ENCODE measurements at places on chromosomes 1 and 21. TPM values are rescaled to one million over a fixed set of nuclear protein-coding genes. Genes with fewer than 3 reads are reported as not detected.

DNA sequence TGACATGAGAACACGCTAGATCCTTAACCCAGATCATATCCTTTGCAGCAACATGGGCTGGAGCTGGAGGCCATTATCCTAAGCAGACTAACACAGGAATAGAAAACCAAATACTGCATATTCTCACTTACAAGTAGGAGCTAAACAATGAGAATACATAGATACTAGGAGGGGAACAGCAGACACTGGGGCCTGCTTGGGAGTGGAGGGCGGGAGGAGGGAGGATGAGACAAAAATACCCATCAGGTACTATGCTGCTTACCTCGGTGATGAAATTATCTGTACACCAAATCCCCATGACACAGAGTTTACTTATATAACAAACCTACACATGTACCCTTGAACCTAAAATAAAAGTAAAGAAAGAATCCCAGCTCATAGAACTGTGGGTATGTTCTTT, 1.2 kb upstream of the MOB3C start:
- no peak for DNase-seq

GRCh38 chr1:27489973-27490741, at the start of gene WASF2:
WASF2 (minus strand) TSS chr1:27490167; CDS start chr1:27428890, 61,277 bp downstream.
- peak; percentile 93 for DNase-seq

DNA sequence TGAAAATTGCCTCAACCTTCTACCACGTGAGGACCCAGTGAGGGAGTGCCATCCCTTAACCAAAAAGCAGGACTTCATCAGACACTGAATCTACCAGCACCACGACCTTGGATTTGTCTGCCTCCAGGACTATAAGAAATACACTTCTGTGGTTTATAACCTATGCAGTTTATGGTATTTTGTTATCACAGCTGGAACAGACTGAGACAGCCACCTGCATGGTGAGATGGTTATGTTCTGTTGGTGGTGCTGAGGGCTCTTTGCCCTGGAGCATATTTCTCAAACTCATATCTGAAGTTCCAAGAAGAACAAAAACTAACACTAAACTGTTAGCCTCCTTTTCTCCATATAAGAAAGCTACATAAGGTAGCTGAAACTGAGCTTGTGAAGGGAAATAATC, 69.8 kb upstream of the RGS18 start:
- no peak for DNase-seq

- DNase-seq = no peak
Observed at GRCh38 chr1:91015794-91016550, 5.9 kb downstream of the ZNF644 start.

GRCh38 chr1:86618358-86618757, 71.5 kb downstream of the CLCA4 start:
- no peak for DNase-seq

DNA sequence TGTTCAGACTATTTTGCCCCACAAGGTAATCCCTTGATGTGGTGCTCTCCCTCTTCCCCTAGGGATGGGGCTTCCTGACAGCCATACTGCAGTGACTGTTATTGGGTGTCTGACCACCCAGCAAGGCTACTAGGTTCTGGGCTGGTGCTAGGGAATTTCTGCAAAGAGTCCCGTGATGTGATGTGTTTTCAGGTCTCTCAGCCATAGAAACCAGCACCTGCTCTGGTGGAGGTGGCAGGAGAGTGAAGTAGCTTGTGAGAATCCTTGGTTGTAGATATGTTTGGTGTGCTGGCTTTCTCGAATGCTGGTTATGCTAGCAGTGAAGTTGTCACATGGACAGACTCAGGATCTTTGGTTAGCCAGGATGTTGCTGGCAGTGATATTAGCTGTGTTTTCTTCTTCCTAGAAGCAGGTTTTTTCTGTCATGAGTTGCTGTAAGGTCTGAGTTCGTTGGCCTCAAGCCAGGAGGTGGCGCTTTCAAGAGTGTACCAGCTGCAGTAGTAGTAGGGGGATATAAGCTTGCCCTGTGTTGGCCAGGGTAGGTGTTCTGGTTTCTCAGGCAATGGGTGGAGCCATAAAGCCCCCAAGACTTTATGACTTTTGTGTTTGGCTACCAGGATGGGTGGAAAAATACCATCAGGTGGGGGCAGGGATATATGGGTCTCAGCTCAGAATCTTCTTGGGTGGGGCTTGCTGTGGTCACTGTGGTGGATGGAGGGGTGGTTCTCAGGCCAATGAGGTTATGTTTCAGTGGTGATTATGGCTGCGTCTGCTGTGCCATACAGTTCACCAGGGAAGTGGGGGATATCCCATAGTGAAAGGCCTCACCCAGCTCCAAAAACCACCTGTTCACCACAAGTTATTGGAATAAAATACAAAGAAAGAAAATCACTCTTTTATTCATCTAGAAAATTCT, 1112.3 kb downstream of the KCNT2 start:
- no peak for DNase-seq

- no peak for DNase-seq
Observed at GRCh38 chr1:66253330-66253921, 280.5 kb upstream of the SGIP1 start.

DNA sequence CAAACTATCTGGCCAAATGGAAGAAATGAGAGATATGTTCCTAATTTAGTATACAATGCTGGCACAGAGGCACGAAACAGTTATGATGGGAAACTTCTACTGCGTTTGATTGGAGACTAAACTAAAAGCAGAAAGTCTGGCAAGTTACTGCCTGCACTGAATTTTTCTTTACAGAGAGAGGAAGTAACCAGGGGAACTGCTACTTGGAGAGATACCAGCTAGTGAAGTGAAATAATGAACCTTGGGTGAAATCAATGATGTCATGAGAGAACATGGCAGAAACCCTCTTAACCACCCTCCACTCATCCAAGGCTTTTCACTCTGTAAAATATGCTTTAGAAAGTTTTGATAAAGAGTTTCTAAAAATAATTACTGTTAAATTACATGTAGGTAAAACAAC, 29.3 kb downstream of the NIBAN1 start:
- no peak for DNase-seq

DNA sequence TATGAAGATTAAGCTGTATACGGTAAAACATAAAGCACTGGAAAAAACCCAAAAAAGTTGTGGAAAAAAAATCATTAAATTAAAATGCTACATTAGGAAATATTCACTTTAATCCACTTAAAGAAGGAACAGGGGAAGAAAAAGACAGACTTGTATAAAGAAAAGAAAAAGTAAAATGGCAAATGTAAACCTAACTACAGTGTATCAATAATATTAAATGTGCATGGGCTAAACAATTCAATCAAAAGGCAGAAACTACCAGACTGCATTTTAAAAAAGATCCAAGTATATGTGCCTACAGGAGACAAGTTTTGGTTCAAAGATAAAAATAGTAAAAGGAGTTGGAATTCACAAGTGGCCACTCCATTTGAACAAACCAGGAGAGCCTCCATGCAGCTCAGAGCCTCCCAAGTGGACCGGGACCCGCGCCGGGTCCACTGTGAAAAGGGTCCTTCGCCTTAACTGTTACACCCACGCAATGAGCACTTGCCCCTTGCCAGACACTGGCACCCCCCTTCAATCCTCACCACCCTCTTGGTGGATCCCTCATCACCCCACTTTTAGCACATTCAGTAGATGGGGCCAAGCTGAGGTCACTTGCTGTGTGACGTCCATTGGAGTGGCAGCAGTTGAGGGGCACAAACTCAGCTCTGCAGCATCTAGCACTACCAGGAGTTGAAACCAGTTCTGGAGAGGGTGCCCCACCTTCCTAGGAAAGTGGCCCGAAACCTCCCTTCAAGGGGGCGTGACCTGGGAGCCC, 898 bp downstream of the C1orf174 start:
- no peak for DNase-seq

GRCh38 chr1:20110679-20111078, 8.7 kb downstream of the PLA2G2D start:
- DNase-seq = no peak

GRCh38 chr1:5238351-5239130, 584.1 kb downstream of the AJAP1 start:
- no peak for DNase-seq

DNA sequence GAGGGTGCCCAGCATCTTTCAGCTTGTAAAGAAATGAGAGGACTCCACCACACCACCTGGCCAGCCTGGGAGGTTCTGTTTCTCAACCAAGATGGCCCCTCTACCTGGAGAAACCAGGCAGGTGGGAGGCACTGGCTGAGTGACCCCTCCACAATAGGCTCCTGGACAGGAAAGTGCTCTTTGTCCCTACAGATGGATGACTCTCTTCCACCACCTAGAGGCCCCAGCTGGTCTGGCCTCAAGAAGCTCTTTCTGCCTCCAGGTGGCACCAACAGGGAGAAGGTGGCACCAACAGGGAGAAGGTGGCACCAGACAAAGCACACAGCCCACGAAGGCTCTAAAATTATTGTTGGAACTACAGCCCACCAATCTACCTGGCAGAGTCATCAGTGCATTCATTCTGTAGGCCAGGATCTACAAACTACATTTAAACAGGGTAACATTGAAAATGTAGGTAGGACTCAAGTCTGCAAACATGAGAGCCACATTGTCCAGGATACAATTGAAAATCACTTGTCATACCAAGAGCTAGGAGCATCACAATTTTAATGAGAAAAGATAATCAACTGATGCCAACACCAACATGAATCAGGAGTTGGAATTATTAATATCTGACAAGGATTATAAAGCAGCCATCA, 14.4 kb downstream of the TMPRSS3 start:
- peak; percentile 47 for DNase-seq

GRCh38 chr1:114082867-114083585, 70.6 kb downstream of the SYT6 start:
- no peak for DNase-seq

The SAMD13 gene
- not detected for total RNA-seq

GRCh38 chr1:116020668-116021272, 44.5 kb downstream of the SLC22A15 start:
- peak; percentile 40 for DNase-seq

The SCMH1 gene
- 23.4 TPM for total RNA-seq

Data from T-cell (primary cell).